ENCODE measurements at places on chromosomes 13 and 19.

DNA sequence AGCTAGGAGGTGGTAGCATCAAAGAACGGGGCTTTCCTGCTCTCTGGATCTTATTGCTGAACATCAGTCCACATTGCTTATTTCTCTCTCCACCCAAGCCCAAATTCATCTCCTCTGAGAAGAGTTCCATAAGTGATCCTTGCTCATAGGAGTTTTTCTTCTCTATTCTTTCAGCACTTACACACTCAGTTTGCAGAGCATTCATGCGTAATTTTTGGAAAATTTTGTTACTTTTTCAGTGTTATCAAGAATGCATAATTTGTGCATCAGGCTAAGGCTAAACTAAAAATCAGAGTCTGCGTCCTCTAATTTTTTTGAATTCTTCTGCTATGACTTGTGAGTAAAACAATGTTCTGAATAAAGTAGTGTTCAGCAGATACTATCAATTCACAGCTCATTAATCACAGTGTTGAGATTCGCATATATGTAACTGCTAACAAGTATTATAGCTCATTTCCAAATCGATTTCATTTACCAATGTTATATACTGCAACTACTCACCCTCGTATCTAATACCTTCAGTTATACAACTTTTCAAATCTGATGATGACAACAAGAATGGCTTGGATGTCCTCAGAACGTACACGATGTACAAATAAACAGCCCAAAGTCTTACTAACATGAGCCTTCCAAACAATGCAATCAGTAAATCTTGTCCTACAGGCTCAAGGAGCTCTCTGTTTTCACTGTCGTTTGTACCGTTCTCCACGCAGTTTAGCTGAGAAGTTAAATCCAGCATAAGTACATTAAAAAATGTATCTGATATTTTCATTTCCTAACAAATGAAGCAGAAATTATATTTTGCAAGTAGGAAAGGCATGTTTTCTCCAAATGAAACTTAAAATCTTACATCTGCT is 36.4 kb upstream of the STARD13 start:
- no peak for DNase-seq

GRCh38 chr13:74555651-74556420 is 421.6 kb upstream of the KLF12 start:
- no peak for DNase-seq

- DNase-seq = peak; percentile 26
These were observed 104.7 kb upstream of the KL start for GRCh38 chr13:32911506-32911905.

- no peak for DNase-seq
These were observed 17.9 kb downstream of the DEDD2 start for GRCh38 chr19:42199440-42200115.

DNA sequence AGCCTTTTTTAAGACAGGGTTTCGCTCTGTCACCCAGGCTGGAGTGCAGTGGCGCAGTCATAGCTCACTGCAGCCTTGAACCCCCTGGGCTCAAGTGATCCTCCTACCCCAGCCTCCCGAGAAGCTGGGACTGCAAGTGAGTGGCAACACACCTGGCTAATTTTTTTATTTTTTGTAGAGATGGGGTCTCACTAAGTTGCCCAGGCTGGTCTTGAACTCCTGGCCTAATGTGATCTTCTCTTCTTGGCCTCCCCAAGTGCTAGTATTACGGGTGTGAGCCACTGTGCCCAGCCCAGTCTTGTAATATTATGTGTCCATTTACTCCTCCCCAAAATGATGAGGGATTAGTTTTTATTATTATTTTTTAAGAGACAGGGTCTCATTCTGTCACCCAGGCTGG is 3.1 kb upstream of the LINGO3 start:
- DNase-seq = no peak

- no peak for DNase-seq
These were observed 874 bp downstream of the TRIM28 start for GRCh38 chr19:58544591-58545285.

DNA sequence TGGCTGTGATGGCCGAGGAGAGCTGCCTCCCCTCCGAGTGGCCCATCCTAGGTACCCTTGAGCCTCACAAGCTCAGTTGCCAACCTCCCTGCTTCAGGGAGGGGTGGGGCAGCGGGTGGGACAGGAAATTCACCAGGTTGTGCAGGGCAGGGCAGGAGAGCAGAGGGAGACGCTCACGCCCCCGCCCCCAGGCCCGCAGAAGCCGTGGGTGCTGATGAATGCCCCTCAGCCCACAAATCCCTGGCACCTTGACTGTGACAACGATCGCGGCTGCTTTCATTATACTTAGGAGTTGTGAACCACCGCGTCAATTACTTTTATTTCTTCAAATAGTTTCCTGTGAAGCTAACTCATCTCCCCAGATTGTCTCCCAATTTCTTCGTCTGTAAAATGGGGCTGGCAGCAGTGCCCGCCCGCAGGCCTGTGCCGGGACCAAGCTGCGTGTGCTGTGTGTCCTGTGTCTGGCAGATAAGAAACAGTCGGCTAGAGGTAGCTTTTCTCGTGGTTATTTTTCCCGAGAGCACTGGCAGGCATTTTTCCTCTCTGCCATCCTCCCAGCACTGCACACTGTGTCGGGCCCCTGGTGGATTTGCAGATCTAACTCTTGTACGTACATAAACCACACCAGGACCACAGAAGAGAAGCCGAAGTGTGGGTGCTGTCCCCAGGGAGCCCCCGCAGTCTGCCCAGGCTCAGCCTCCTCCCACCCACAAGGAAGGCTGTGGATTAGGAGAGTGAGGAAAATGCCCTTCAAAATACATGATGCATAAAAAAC is 7.9 kb upstream of the RASA3 start:
- DNase-seq = no peak

- no peak for DNase-seq
These were observed 532.5 kb downstream of the DIAPH3 start for GRCh38 chr13:59631271-59631670.

GRCh38 chr19:33815380-33816340 is 19.0 kb downstream of the KCTD15 start:
- no peak for DNase-seq

- DNase-seq = no peak
These were observed 13.8 kb downstream of the SPINT2 start for GRCh38 chr19:38277969-38278680.

GRCh38 chr13:93183302-93183701 is 43.3 kb upstream of the GPC6 start:
- DNase-seq = no peak

DNA sequence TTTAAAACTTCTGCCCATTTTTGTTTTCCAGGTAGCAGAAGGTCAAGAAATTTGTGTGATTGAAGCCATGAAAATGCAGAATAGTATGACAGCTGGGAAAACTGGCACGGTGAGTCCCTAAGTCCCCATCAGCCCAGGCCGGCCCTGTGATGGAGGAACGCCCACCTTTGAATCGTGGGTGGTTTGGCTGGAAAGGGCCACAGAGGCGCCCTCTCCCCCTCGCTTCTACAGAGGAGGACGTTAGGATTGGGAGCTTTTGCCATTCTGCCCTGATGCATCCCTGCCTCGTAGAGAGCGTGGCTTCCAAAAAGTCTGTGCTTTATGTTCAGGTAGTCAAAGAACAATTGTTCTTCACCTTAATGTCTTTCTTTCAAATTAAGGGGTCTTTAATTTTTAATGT is 60.9 kb downstream of the GGACT start:
- DNase-seq = no peak

GRCh38 chr13:28609926-28610325 is 49.0 kb upstream of the POMP start:
- DNase-seq = no peak

- peak; percentile 21 for DNase-seq
These were observed 24.0 kb upstream of the SCEL start for GRCh38 chr13:77511552-77511951.

GRCh38 chr13:83215627-83216026 is 666.6 kb downstream of the SLITRK1 start:
- DNase-seq = no peak

DNA sequence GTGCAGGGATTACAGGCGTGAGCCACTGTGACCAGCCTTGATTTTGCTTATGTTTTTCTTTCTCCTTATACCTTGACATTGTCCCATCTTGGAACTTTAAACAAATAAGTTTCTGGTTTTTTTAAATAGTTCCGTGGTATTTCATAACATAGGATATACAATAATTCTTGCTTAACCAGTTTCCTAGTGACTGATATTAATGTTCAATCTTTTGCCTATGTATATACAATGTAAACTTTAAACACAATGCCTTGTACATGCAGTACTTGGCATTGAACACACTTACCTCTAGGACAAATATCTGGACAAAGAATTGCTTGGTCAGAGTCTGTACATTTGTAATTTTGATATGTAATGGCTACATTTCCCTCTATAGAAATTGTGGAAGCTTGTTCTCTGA is 24.4 kb upstream of the SPACA4 start:
- no peak for DNase-seq

GRCh38 chr13:42322806-42323205 is 50.9 kb downstream of the AKAP11 start:
- no peak for DNase-seq

DNA sequence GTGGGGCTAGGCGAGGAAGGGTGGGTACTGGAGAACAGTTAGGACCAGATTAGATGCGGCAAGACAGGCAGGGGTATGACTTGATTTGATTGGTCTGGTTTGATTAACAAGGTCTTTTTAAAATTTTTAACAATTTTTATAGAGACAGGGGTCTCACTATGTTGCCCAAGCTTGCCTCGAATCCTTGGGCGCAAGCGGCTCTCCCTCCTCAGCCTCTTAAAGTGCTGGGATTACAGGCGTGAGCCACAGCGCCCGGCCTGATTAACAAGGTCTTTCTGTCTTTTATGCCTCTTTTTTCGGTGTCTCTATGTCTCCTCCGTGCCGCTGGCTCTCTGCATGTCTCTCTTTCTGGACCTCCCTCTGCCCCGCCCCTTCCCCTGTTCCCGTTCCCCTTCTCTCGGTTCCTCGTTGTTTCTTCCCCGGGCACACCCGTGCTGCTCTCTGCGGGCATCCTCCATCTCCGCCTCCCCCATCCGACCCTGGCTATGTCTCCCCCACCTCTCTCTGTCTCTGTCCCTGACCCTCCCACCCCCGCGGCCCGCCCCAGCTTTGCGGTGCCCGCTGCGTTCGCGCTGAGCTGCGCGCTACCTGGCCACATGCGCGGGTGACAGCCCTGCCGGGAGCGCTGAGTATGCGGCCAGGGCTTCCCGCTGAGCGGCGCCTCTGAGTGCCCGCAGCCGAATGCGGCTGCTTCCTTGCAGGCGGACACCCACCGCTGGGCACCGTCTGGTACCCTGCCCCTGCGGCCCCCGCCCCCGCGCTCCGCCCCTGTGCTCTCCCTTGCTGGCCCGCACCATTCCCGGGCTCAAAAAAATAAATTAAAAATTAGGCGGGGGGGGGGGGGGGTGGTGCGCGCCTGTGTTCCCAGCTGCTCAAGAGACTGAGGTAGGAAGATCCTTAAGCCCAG is 8.1 kb upstream of the SDHAF1 start:
- DNase-seq = peak; percentile 25

DNA sequence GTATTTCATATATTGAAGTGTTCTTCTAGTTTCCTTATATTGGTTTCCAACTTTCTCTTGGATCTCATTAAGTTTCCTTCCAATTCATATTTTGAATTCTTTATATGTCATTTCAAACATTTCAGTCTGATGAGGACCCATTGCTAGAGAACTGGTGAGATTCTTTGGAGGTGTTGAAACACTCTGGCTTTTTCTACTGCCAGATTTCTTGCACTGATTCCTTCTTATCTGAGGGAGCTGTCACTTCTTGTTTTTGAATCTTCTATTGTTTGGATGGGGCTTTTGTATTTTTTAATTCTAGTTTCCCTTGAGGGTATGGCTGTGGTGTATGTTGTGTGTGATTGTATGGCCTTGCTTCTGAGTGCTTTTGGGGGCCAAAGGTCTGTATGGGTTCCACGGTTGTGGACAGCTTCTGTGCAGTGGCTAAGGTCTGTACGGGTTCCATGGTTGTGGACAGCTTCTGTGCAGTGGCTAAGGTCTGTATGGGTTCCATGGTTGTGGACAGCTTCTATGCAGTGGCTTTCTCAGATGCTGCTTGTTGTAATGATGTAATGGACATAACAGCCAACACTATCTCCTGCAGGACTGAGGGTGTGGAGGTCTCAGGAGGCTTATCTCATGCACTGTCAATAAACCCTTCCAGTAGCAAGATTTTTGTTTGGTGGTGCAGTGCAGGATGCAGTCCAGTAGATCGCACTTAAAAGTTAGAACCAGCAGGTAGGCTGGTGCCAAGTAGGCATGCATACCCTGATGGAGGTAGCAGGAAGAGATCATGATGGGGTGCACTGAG is 36.8 kb downstream of the ACSBG2 start:
- no peak for DNase-seq

DNA sequence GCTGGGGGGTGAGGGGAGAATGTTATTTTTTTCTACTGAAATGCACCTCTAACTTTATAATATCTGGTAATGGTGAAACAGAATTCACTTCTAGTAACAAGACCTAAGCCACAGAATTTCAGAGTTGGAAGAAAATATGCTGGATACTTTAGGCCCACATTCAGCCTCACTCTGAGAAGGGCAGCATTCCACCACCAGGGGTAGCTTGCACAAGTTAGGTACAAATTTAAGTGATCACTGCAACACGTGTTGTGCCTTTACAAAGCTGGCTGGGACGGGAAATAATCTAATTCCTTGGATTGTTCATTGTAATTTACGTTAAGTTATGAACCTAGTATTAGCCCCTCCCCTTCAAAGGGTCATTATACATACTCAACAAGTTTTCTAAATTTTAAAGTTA is 192.3 kb downstream of the RGCC start:
- no peak for DNase-seq

- DNase-seq = no peak
These were observed 52.9 kb upstream of the GPR12 start for GRCh38 chr13:26813321-26813979.

DNA sequence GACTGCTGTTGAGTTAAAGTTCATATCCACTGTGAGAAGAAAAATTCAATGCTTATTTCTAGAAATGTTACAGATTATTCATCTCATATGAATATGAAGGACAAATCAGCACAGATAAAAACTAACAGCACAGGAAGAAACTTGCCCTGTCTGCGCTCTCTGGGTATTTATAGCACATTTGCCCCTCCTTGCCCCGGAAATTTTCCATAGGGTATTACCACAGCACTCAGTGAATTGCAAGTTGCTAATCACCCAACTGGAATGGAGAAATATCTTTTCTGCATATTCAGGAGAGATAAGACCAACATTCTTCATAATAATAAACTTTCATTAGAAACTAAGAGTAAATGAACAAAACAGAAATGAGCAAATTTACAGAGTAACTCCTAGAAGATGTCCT is 318.0 kb upstream of the KLF12 start:
- no peak for DNase-seq

GRCh38 chr13:33284031-33284430 is 1.5 kb downstream of the STARD13 start:
- no peak for DNase-seq

- no peak for DNase-seq
These were observed 2139.9 kb downstream of the PCDH9 start for GRCh38 chr13:65090186-65090585.

GRCh38 chr13:77391475-77391874 is 64.6 kb upstream of the MYCBP2 start:
- DNase-seq = no peak

GRCh38 chr19:53881482-53882390 is at the start of gene PRKCG:
TSS of gene PRKCG (plus strand) at chr19:53882197. CDS start at chr19:53882495, 298 bp downstream.
- DNase-seq = peak; percentile 37

DNA sequence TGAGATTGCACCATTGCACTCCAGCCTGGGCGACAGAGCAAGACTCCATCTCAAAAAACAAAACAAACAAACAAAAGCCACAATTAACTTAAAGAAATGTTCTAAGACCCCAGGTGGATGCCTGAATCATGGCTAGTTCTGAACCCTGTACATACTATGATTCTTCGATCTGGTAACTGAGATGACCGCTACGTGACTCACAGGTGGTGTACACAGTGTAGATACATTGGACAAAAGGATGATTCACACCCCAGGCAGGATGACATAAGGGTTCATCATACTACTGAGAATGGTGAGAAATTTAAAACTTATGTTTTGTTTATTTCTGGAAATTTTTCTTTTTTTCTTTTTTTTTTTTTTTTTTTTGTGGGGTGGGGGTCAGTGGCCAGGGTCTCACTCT is 6.5 kb downstream of the ZNF426 start:
- no peak for DNase-seq

All from NCI-H1436 (cell line).